ENCODE measurements at places on chromosomes 16 and 17.
A peak's percentile ranks its signal among the peaks of the same experiment; 100 is the strongest.

DNA sequence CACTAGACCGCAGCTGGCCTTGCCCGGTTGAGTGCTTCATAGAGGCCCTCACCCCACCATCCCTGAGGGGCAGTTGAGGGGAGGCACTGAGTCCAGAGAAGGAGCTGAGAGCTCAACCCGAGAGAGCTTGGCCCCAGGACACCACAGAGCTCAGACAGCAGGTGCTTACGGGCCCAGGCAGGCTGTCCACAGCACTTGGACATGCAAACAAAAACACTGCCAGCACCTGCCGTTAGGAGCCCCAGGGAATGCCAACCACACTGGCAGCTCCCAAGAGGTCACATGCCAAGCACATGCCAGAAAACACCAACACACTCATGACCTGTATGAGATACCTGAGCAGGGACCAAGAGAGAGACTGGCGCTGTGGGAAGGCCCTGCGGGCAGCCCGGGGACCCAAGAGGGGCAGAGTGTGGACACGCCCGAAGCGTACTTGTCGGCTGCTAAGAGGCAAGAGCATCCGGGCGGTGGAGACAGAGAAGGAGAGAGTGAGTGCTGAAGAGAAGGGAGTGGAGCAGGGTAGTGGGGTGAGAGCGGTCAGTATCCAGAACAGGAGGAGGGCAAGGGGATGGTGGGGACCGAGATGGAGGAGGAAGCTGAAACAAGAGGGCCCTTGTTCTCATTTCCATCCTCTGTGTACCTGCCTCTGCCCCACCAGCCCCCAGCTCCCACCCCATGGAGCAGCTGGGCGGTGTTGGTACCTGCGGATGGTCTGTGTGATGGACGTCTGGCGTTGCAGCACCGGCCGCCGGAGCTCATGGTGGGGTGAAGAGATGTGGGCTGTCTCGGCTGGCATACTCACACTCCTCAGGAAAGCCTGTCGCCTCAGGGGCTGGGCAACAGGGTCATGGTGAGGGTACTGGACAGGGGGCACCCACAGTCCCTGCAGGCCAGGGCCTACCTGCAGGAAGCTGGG is 8.2 kb downstream of the RHBDF1 start:
- no peak for DNase-seq

DNA sequence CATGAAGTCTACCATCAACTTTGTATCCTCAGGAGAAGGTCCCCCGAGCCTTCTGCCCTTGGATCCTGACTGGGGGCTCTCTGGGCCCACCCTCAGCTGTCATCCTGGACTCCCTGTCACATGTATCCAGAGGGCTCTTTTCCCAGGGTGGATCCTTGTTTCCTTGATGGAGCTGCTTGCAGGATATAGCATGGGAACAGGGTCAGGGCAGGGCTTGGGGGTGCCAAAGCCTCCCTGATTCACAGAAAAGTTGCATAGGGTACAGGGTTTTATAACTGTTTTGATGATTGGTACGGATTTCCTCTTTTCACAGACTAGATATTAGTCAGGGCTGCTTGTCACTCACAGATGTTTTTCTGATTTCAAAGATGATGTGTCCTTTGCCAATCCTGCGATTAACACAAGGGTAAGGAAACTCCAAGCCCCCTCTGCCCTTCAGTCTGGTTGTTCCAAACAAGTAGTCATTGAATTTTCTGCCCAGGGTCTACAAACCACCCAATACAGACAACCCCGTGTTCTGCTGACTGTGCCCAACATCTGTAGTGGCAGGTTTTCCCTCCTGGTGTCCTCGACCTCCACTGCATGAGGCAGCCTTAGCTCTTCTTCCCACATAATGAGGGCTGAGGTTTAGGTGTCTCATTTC is 20.6 kb upstream of the SLC35G3 start:
- DNase-seq: no peak

- no peak for DNase-seq
These were observed 65.0 kb downstream of the MPRIP start for GRCh38 chr17:17107281-17107680.

DNA sequence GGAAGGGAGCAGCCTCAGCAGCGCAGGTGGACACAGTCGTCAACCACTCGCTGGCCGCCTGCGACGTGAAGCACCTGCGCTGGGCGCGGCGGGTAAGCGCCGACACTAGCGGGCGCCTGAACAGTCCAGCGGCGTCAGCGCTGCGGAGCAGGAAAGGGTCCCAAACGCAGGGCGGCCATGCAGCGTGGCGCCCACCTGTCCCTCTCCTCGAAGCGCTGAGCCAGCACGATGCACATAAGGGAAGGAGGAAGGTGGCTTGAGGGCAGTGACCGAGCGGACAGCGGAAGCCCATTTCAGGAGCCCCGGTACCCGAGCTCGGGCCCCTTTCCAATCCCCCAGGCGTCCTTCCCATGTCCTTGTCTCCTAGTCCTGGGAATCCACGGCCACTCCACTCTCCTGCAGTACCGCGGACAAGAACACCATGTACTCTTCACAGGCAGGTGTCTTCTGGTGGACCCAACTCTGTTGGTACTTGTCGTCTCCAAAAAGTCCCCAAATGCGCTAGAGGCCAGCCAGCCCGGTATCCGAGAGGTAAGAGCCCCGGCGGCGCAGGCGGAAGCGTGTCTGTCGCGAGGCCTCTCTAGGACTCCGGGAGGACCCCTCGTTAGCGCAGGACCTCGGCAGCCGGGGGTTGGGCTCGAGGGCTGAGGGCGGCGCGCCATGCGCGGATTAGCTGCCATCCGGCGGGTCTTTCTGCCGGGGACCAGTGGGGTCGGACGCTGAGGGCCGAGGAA is 14.4 kb downstream of the ZNF232 start:
- DNase-seq: no peak

DNA sequence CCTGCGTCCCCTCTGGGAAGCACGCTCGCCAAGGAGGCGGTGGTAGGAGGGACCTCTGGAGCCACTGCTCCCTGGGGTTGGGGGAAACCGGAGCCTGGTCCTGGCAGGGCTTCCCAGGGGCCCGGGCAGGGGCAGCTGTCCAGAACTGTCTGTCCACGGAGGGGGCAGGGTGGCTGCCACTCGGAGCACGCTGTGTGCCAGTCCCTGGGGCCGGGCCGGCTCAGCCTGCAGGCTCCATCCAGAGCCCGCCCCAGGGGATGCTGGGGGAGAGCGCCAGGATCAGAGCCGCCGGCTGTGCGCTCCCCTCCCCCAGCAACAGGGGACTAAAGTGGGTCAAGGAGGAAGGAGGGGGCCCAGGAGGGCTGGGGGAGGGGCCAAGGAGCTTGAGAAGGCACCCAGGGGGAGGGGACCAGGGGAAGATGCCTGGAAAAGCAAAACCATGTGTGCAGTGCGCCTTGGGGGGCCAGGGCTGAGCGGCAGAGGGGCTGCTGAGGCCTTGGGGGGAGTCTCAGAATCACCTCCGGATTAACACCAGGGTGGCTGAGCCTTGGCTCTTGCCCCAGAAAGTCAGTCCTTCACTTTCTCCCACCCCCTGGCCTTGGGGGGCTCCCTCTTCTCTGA is 21.3 kb downstream of the ZNF423 start:
- no peak for DNase-seq

- DNase-seq: peak; percentile 94
These were observed 324.7 kb downstream of the SEC14L1 start for GRCh38 chr17:77465358-77466041.

- DNase-seq: no peak
These were observed 44.9 kb downstream of the VAC14 start for GRCh38 chr16:70756071-70756470.

DNA sequence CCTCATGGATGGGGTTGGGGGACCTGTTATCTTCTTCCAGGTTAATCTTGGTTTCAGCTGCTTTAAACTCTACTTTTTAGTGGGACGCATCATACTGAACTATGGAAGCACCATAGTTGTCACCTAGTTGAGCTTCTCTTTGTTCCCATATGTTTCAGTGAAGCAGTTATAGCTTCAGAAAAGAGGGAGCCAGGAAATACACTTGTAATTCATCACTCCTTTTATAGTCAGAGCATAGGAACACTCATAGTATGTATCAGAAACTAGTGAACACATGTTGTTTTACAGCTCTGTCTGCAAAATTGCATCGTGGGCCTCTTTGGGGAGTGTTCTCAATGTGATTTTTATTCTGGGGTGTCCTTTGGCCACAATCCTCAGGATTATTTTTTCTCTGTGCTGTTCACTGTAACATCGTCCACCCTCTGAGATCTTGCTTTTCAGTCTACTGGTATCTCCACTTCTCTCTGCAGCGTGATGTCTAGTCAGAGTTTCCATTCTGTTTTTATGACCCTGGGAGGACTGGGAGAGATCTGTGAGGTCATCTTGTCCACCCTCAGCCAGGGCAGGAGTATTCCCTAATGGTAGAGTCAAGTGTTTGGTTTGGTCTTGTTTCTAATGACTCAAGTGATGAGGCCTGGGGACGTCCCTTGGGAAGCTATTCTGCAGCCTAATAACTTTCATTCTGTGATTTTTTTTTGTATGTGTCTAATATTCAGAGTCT is 585.4 kb downstream of the WWOX start:
- DNase-seq: no peak

DNA sequence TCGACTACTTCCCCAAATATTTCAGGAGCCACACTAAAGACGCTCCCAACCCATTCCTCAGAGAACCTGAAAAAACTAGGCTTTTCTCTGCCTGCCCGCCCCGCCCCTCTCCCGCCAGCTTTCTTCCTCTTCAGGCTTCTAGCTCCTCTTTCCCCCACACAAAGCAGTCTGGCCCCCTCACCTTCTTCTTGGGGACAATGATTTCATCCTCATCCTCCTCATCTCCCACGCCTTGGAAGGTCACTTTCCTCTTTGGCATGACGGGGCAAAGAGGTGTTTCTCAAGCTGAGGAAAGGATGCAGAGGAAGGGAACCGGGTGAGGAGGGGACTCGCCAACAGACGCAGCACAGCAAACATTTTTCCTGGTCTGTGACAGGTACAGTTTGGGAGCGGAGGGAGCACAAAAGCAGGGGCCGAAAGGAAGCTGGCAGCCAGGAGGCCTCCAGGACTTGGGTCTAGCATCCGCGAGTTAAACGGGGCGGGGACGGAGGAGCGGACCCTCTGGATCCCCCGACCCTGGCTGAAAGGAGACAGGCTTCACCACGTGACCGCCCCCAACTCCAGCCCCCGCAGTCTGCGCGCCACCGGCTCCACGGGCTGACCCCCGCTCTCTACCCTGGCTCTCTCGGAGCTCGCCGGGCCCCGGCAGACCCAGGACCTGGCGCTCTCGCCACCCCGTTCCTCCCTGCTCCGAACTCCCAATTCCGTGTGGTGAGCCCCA is 525 bp downstream of the CD2BP2 start:
- no peak for DNase-seq

DNA sequence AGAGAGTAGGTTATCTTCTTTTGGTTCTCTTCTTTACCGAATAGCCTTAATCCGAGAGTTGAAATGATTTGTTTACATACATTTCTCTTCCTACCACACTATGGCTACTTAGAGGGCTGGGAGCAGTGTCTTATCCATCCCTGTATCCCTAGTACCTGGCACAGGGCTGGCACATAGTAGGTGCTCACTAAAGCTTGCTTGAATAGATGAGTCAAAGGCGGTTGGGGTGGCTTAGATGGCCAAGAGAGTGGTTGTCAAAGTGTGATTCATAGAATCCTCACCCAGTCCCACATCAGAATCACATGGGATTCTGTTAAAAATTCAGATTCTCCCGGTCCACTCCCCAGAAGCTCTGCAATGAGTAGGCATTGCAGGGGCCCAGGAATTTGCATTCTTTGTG is 11.1 kb downstream of the CHAD start:
- DNase-seq: no peak

GRCh38 chr16:79607587-79607986 is 7.0 kb upstream of the MAF start:
- no peak for DNase-seq

DNA sequence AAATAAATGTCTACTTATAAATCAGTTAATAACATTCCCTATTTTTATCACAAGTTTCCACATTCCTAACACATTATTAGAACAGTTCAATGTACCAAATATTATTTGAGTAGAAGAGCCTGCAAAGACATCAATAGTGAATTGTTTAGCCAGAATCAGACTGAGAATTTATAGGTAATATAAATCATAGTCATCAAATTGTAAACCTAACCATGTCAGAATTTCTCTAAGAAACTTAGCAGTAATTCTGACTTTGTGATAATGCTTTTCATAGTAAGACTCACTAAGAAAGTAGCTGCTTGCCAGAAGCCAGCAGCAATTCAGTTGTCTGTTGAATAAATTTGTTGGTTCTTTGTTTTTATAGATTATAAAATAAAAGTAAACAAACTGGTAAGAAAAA is 111.3 kb downstream of the USP32 start:
- no peak for DNase-seq

DNA sequence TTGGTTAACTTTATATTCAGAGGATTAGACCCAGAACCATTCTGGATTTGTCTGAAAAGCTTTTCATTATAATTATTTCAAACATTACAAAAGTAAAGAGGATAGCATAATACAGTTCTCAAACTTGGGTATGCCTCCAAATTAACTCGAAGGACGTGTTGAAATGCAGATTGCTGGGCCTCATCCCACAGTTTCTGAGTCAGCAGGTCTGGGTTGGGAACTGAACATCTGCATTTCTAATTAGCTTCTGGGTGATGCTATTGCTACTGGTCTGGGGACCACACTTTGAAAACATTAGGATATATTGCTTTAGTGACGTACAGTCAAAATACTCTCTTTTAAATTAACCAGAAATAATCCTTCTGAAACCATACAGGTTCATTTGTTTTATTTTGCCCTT is 10.0 kb downstream of the TPPP3 start:
- no peak for DNase-seq

- no peak for DNase-seq
These were observed 30.6 kb downstream of the MAP2K6 start for GRCh38 chr17:69445132-69445531.

- DNase-seq: no peak
These were observed 152.6 kb upstream of the CDC42EP4 start for GRCh38 chr17:73464447-73464846.

GRCh38 chr16:66502020-66502913 is 47.7 kb downstream of the TK2 start:
- DNase-seq: no peak

- DNase-seq: peak; percentile 54
These were observed 33.3 kb downstream of the PRKCB start for GRCh38 chr16:23869052-23869451.

DNA sequence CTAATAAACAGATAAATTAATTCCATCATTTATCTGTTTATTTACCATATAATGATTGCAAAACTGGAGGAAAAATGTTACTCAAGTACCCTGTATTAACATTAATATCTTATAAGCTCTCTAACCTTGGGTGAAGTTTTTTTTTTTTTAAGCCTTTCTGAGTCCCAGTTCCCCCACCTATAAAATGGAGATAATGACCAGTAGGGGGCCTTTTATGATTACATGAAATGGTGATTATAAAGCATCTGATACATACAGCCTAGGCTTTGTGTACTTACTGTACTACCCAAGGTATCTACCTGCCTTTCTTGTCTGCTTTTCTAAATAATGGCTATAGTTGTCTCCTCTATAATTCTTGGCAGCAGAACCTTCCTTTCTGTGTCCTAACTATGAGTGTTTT is 22.6 kb downstream of the LRRC36 start:
- peak; percentile 60 for DNase-seq

- DNase-seq: no peak
These were observed at the start of gene TLCD2 for GRCh38 chr17:1709971-1710806. Gene TLCD2 (minus strand): TSS chr17:1710377. CDS start chr17:1710242, 135 bp downstream.

DNA sequence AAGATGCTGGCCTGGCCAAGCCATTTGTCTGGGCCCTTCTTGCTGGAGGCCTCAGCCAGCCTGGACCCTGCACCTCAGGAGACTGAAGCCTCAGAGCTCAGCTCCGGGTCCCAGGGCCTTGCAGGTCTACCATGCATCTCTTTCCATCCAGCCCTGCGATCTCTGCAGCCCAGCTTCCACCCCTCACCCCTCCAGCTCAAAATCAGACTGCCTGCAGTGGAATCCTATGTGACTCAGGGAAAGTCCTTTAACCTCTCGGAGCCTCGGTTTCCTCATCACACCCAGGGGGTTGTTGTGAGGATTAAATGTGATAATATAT is 2.9 kb upstream of the B9D1 start:
- no peak for DNase-seq

- DNase-seq: no peak
These were observed 1.7 kb downstream of the SPSB3 start for GRCh38 chr16:1780677-1781072.
